ENCODE measurements at places on chromosomes 7 and 10. TPM values are rescaled to one million over a fixed set of nuclear protein-coding genes. Genes with fewer than 3 reads are reported as not detected.

SPDYE5 gene
- not detected for total RNA-seq

OPTN gene
- 39.7 TPM for total RNA-seq

KCNMA1 gene
- 0.94 TPM for total RNA-seq

DNA sequence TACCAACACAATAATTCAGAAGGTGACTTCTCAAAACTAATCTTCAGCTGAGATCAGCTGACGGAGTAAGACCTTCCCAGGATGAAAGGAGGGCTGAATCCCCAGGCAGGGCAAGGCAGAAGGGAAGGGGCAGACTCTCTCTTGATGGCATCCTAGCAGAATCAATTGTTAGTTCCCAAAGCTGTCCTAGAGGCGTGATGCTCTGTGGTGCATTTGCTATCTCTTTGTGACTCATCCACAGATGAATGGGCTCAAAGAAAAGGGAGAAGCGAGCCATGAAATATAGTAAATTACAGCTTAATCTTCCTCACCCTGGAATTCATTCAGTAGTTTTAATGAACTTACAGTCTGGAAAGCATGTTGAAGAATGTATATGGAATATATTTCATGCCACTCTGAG, 37.2 kb downstream of the PDE1C start:
- no peak overlapping the region for H3K4me3 ChIP-seq
- no peak overlapping the region for H3K27ac ChIP-seq
- no peak for DNase-seq

DNA sequence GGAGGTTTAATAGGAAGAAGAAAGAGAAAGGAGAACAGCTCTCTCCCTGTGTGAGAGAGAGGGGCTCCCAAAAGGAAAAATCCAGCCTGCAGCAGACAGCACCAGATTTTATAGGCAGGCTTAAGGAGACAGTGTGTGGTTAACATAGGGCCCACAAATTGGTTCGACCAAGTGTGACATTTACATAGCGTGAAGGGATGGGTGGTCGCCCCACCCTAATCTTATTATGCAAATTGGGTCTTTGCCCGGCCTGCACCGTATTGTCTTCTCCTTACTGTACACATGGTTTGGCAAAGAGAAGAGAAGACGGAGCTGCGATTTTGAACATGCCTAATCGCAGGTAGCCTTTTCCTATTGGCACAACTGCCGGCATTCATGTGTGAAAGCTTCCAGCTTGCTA, 756.3 kb downstream of the NXPH1 start:
- no peaks in the 10 kb centered on the region for H3K36me3 ChIP-seq
- H3K27me3 ChIP-seq = no peaks in the 10 kb centered on the region
- DNase-seq = no peak
- no peak overlapping the region for H3K4me3 ChIP-seq

- no peak overlapping the region for H3K27ac ChIP-seq
- no peaks in the 10 kb centered on the region for H3K27me3 ChIP-seq
- 0 out of 2 replicates have a peak, but pooled peaks cover 4% of the 10 kb centered on the region for H3K36me3 ChIP-seq
- peaks cover 7% of the 10 kb centered on the region for H3K4me1 ChIP-seq
- H3K4me3 ChIP-seq = no peak overlapping the region
Measured at GRCh38 chr7:74579800-74580685, 77.5 kb upstream of the GTF2I start.

- peak; percentile 77 for DNase-seq
- H3K27me3 ChIP-seq = no peaks in the 10 kb centered on the region
- H3K36me3 ChIP-seq = peaks cover 49% of the 10 kb centered on the region
- peak overlapping the region; percentile 83 for H3K27ac ChIP-seq
- H3K4me1 ChIP-seq = peaks cover 31% of the 10 kb centered on the region
- peak overlapping the region; percentile 86 for H3K4me3 ChIP-seq
Measured at GRCh38 chr10:97714401-97715258, 1.1 kb downstream of the MARVELD1 start.

DNA sequence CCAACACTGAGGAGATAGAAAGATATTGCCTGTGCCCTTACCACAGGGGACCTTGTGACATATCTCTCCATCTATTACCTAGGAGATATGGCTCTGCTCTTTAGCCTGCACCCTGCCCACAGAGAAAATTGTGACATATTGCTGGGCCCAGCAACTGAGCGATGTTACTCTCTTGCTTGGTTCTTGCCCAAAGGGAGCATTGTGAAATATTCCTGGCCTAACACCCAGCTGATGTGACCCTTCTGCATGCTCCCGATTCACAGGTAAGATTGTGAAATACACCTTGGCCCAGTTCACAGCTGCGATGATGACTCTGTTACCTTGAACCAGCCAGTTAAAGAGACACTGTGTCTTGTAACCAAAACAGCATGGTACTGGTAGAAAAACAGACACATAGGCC, 37.2 kb upstream of the ZNF107 start:
- no peak for DNase-seq
- H3K4me1 ChIP-seq = no peaks in the 10 kb centered on the region
- no peak overlapping the region for H3K4me3 ChIP-seq
- H3K36me3 ChIP-seq = no peaks in the 10 kb centered on the region
- H3K27me3 ChIP-seq = no peaks in the 10 kb centered on the region

Data from SJSA1 (cell line).